ENCODE measurements at places on chromosomes 2 and 18.

- no peak for DNase-seq
These were observed 124.2 kb downstream of the BCL2L11 start for GRCh38 chr2:111244864-111245263.

DNA sequence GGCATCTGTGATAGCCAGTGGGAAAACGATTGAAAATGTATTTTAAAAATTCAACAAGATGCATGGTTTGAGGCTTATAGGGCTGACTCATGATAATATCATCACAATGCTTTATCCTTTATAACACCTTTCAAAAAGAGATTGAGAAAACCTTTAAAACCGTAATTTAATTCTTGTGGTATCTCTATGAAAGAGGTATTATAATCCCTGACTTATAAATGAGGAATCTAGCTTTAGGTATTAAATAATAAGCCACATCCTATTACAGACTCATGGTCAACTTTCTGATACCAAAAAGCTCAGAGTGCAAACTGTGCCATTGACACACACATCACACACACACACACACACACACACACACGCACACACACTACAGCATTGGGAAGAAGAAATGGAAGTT, 134.6 kb upstream of the RAB12 start:
- no peak for DNase-seq

DNA sequence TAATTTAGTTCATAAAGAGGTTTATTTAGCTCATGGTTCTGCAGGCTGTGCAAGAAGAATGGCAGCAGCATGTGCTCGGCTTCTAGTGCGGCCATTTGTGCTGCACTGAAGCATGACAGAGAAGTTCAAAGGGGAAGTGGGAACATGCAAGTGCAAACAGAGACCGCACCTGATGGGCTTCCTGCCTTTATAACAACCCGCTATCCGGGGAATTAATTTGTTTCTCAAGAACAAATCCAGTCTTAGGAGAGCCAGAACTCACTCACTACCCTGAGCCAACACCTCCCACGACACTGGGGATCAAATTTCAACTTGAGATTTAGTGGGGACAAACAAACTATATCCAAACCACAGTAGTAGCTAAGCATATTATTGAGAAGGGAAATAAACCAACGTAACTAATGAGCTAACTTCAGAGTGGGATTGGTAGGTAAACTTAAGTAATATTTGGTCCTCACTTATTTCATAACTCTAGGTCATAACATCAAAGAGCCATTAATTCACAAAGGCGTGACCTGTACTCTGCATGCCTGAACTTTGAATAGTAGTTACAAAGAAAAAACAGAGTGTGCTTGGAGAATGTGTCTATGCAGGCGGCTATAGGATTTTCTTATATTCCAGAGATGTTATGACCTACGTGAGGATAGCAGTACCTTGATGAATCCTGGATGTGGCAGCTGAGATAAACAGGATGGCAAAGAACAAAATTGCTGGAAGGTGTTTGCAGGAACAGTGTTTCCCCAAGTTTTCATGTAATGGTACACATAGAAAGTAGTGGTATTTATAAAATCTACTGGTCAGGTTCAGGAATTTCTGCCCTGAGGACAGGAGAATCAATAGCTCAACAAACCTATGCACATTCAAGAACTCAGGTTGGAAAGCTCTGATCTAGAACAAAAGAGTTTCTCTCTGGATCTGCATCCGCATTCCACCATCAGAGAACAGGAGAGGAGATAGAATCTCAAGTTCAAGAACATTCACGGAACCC, 845.9 kb upstream of the ID2 start:
- DNase-seq: no peak

GRCh38 chr2:171889808-171890207, 4.2 kb downstream of the SLC25A12 start:
- DNase-seq: no peak

GRCh38 chr2:61910603-61911002, 5.1 kb downstream of the COMMD1 start:
- DNase-seq: no peak

GRCh38 chr2:236871500-236872001, 214.1 kb upstream of the COPS8 start:
- DNase-seq: no peak

- no peak for DNase-seq
These were observed 135.2 kb downstream of the MCFD2 start for GRCh38 chr2:46780411-46780800.
